Ureter (tissue), 1 donor: ENCODE measurements at places on chromosomes 3 and 15. TPM values are rescaled to one million over a fixed set of nuclear protein-coding genes. Genes with fewer than 3 reads are reported as not detected.

The KCNH8 gene
- 0.26 TPM for total RNA-seq

The ATP13A5 gene
- total RNA-seq, result not detected

DNA sequence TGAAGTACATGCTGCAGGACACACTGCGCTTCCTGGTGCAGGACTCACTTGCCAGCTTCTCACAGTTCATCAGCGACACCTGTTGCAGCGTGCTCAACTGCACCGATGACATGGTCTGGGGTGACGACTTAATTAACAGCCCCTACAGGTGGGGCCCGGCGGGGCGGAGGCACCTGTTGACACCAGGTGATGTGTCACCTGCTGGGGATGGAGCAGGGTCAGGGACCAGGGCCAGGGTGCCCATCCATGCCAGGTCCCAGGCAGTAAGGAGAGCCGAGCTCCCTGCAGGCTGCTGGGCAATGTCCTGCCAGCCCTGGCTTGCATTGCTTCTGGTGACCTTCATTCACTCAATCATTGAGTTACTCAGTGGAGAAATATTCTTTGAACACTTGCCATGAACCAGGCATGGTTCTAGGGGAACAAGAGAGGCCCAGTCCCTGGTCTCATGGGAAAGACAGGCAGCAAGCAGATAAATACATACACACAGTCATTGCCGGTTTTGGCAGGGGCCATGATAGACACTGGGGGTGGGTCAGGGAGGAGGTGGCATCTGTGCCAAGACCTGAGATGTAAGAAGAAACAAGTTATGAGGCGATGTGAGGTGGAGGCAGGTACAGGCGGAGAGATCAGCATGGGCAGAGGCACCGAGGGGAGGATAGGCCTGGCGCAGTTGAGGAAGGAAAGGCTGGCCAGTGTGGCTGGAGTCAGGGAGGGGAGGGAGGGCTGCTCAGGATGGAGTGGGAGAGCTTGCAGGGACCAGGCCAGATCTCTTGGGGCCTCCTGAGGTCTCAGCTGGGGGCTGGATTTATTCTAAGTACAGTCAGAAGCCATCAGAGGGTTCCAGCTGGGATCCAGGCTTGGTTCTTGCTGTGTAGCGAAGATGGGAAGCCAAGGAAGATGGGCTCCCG is 30.8 kb downstream of the DNAH1 start:
- DNase-seq, result no peak

DNA sequence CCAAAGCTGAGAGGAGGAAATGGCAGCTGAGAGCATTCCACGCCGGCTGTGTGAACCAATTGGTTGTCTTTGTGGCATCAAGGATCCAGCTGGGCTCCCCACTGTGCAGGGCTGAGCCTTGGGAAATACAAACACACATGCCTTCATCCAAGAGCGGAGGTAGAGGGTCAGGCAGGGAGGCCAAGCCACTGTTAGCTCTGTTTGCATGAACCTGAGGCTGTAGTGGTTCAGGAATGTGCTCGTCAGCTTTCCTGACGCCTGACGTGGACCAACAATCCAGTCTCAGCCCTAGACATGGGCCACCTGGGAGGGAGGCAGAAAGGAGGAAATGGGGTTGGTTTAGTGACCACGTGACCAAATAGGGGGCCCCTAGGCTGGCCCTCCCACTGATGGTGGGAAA is 276.9 kb downstream of the TLE3 start:
- DNase-seq, result no peak

DNA sequence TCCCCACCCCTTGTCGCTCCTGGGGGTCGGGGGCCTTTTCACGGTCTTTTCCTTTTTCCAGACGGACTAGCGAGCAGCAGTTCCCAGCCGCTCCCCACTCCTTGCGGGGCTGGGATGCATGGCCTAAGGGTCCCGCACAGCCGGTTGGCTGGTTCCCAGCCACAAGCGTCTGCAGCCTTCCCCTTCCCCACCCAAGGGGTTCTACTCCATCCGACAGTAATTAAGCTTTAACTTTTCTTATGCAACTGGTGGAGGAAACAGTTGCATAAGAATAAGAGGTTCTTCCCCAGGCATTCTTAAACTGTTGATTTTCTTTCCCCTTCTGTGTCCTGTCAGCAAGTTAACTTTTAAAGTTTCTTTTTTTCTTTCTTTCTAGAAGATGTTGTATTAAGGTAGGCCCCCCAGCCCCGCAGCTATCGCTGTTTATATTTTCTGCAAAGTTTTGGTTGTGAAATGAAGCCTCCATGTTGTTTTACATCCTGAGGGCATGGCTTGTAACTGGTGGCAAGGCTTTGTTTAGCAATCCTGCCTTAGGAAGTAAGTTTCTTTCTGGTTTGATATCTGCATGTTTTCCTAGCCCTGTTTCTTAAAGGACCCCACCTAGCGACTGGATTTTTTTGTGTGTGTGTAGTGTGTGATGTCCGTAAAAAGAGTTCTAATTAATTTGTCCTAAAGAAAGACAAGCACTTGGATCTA is 207.5 kb downstream of the ZNF385D start:
- no peak for DNase-seq

DNA sequence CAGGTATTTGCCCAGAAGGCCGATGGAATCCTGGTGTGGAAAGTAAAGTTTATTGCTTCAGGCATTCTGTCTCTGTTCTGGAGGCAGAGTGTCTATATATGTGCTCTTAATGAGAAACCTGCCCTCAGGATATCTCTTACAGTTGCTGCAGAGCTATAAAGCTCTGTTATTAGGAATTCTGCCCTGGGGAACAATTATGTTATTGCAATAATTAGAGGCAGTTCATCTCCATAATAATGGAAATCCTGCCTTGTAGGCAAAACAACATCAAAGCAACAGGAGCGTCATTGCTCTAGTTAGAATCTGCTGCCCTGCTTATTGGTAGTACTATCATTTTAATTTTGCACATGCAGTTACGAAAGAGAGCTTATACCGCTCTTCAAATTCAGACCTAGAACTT is 175.6 kb downstream of the IL5RA start:
- no peak for DNase-seq

DNA sequence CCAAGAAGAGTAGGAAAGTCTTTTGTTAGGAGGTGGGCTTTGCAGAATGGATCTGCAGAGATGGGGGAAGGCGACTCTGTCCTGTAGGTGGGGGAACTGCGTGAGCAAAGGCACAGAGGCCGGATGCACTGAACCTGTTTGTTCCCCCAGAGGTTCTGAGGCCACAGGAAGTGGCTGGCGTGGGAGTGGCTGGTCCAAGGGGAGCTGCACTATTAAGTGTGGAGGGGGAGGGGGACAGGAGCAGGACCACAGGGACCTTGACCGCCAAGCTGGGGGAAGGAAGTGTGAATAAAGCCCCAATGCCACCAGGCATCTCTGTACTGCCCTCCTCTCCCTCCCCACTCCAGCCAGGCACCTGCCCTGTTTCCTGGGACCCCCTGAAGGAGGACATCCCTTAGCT is 51.8 kb downstream of the CYP11A1 start:
- DNase-seq, result no peak

- DNase-seq, result no peak
These were observed 42.3 kb downstream of the CGNL1 start for GRCh38 chr15:57418635-57419034.

GRCh38 chr3:65540666-65541065 is 498.1 kb downstream of the MAGI1 start:
- DNase-seq, result no peak

DNA sequence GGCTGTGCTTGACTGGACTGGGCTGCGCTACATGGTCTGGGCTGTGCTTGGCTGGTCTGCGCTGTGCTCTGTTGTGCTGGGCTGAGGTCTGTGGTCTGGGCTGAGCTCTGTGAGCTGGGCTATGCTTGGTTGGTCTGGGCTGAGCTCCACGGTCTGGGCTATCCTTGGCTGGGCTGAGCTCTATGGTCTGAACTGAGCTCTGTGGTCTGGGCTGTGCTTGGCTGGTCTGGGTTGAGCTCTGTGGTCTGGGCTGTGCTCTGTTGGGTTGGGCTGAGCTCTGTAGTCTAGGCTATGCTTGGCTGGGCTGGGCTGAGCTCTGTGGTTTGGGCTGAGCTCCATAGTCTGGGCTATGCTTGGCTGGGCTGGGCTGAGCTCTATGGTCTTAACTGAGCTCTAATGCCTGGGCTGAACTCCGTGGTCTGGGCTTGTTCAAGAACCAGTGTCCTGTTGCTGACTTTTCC is 92.0 kb downstream of the PLXNA1 start:
- no peak for DNase-seq

DNA sequence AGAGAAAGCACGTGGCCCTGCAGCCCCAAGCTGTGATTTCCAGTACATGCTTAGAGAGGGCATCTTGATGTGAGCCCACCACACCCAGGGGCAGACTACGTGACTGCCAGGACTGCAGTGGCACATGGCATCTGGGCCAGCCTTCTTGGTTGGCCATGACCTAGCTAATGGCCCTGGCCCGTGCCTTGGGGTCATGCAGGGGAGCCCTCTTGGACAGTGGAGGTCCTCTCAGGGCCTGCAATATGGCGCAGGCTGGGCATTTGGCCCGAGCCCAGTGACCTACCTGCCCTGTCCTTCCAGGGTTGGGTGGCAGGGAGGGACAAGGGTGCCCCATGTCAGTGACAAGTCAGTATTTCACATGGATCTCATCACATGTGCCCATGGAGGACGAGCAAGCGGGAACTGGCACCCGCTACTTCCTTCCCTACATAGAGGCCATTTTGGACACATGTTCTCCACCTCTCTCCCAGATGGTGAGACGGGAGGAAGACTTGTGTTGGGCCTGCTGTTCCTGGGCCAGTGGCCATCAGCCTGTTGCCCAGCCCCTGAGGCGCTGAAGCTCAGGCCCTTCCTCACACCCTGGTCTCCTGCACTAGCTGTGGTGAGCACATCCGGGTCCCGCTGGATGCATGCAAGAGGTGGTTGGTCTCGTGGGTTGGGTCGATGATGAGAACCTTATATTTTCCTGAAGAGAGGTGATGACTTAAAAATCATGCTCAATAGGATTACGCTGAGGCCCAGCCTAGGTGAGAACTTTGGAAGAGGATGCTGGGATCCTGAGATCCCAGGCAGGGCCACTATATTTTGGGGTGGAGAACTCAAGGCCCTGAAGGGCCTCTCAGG is 195.6 kb downstream of the UBE3A start:
- no peak for DNase-seq

DNA sequence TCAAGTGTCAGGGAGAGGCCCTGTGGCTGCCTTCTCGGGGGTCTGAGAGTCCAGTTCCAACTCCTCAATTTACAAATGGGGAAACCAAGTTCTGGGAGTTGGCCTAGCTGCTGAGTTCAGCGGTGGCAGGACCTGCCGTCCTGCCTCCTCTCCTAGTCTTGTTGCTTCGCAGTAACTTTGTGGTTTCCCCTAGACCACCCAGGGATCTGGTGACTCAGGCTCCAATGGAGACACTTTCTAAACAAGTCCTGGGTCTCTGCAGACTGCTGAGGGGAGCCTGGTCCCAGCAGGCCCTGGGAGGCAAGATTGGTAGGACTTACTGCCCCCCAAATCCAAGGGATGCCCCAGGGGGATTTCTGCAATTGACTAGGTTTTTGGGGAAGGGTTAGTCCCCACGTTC is 83.6 kb downstream of the SMAD6 start:
- DNase-seq, result no peak

DNA sequence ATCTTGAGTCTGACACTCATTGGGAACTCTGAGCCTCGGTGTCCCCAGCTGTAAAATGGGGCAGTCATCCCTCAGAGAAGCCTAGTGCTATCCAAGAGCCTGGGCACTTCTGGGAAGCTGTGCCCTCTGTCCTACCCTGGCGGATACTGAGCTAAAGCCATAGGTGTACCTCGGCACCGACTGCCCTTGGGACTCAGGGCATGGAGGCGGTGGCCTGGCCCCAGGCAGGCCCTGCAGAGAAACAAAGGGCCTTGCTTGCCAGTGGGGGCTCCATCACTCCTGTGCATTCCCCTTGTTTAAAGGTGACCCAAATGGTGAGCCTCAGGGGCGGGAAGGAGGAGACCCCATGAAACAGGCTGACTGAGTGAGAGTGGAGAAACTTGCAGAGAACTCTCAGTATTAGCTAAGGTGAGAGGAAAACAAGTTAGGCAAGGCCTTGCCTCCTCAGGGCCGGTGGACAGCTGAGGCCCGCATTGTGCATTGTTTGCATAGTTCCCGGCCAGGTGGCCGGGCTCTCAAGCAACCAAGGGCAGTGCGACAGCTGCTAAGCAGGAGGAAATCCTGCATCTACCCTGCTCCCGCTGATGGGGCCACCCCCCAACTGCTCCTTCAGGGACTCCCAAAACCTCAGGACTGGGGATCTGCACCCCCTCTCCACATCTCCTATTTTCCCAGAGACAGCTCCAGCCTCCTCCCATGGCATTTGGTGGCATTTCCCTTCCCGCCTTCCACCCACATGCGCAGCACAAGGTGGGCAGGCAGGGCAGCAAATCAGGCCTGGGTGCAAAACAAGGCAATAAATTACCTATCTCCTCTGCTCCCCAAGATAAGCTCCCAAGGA is 4.3 kb downstream of the PFKFB4 start:
- no peak for DNase-seq
